Sigmoid colon (tissue), 7 donors: ENCODE measurements at places on chromosomes 3 and 15. TPM values are rescaled to one million over a fixed set of nuclear protein-coding genes. Genes with fewer than 3 reads are reported as not detected.

DNA sequence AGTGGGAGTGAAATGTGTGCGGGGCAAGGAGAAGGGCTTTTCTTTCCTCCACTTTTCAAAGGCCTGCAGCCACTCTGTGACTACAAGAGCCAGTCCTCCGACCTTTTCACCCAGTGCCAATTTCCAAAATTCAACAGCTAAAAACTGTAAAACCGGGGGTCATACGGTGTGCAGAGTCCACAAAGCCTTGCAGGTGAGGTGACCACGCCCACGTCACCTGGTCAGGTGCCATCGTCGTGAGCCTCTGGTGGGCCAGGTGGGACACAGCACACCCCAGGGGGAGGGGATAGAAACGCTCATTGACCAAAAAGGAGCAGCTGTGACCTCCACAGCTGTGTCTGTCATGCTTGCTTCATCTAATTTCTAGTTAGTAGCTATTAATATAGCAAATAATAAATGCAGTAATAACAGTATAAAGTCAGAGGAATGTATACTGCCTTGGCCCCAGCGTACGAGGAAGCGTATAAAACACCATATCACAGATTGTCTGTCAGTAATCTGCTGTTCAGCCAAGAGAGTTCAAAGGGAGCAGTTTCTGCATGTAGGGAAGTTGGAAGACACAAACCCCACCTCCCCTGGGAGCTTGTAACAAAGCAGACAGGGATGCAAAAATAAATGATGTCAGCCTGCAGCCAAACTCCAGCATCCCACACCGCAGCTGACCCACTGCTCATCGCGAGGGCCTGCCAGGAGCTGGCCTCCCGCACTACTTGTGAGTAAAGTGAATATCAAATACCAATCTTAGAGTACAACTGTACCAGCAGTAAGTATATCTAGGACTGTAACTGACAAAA, 86.7 kb downstream of the VGLL4 start:
- peak; percentile 83 for DNase-seq

DNA sequence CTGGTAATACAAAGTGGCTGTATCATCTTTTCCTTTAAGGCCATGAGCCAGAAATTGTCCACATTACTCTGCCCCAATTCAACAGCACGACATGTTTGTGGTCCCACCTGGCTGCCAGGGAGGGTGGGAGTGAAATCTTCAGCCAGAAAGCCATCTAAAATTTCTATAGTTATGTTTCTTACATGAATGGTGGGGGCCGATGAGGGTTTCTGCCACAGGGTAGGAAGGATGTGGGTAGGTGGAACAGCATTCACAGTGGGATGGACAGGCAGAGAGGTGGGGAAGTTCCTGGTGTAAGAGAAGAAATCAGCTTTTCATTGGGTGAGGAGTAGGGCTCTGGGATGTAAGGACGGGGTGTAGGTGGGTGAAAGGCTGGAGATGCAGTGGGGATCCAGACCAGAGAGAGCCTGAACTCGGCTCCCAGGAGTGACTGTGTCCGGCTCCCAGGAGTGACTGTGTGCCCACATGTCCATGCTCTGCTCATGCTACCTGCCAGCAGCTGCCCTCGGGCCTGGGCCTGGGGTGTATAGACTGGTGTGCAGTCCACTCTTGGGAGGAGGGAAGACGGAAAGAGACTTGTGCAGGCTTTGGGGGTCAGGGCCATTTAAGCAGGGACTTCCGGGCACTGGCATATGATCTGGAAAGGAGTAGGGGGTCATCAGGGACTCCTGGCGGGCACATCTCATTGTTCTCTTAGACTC, 3.8 kb upstream of the FBLN2 start:
- no peak for DNase-seq

DNA sequence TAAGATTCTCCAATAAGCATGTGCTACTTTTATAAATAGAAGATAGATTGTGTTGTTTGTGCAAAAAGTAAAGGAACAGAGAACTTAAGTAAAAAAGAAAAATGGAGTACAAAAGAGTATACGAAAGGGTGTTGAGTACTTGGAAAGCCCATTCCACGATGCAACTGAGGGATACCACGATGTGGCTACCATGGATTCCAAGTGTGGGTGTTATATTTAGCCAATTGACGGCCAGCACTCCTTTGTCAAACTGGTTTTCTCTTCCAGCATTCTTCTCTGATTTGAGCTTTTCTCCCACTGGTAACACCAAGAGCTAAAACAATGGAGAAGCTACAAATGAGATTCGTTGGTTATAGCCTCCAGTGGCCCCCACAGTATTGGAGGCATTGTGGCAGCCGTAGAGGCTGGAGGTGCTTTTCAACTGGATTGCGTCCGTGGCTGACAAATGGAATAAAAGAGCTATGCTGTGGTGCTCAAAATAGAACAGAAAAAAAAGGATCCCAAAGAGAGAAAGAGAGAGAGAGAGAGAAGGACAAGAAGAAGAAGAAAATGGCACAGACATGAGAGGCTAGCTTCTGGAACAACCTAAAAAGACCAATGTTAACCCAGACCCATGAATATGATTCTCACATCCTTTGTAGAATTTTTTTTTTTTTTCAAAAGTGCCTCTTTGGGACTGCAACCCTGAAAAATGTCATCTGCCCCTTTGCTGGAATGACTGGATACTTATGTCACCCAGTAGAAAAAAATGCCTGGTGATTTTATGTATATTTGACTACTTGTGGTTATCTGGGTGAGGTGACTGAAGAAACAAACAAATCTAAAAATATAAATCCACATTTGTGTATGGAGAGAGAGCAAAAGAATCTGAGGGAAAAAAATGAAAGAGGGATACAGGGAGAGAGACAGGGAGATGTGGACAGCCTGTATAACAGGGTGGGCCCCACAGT, 345.1 kb downstream of the RORA start:
- no peak for DNase-seq

- no peak for DNase-seq
Measured at GRCh38 chr3:64318001-64318400, 92.7 kb upstream of the PRICKLE2 start.

GRCh38 chr3:101050046-101050445, 56.8 kb upstream of the ABI3BP start:
- DNase-seq: no peak

CXCR6 gene
- total RNA-seq: 0.36 TPM

KIF7 gene
- 6.2 TPM for total RNA-seq

MUC13 gene
- not detected for total RNA-seq

SKOR1 gene
- not detected for total RNA-seq

DNA sequence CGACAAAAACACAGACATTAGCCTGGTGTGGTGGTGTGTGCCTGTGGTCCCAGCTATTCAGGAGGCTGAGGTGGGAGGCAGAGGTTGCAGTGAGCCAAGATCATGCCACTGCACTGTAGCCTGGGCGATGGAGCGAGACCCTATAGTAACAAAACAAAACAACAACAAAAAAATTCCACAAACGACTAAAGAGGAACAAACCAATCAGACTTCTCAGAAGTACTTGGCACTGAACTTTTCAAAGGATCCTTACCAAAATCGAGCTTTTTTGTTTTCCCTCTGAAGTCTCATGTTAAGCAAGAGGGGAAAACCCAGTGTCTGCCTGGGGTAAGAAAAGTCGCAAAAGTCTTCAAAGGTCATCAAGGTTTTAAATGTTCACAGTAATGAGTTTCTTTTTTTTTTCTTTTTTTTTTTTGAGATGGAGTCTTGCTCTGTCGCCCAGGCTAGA, 30.1 kb upstream of the TFRC start:
- no peak for DNase-seq

- no peak for DNase-seq
Measured at GRCh38 chr3:50486219-50486888, 17.1 kb downstream of the CACNA2D2 start.

P2RY1 gene
- 24.6 TPM for total RNA-seq

ABTB1 gene
- total RNA-seq: 38.9 TPM

- peak; percentile 47 for DNase-seq
Measured at GRCh38 chr3:123281929-123282328, 80.2 kb downstream of the SEC22A start.

- DNase-seq: peak; percentile 93
Measured at GRCh38 chr3:12556690-12557472, at the start of gene MKRN2. Gene MKRN2, plus strand, starts transcription at chr3:12557087. Its CDS starts 64 bp downstream, at chr3:12557151.

- no peak for DNase-seq
Measured at GRCh38 chr15:50275091-50275490, 9.6 kb upstream of the HDC start.

GRCh38 chr15:68378595-68378994, 53.4 kb downstream of the ITGA11 start:
- DNase-seq: peak; percentile 17

GRCh38 chr15:48560321-48561051, 85.0 kb downstream of the FBN1 start:
- no peak for DNase-seq

DNA sequence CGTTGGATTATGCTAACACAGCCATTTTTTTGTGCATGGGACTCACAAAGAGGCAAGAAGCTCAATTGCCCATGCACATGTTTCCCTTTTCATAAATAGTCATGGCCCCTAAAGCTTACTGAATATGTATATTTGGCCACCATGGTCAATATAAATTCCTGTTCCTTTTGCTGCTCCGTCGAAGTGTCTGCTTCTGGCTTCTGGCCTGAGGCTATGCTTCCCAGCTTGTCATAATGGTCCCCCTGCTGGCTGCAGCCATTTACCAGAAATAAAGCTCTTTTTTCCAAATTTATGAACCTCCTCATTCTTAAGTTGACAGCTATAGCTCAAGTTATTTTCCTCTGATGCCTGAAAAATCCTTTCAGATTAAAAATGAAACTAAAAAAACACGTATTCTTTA, 602.1 kb downstream of the VGLL3 start:
- no peak for DNase-seq

DNA sequence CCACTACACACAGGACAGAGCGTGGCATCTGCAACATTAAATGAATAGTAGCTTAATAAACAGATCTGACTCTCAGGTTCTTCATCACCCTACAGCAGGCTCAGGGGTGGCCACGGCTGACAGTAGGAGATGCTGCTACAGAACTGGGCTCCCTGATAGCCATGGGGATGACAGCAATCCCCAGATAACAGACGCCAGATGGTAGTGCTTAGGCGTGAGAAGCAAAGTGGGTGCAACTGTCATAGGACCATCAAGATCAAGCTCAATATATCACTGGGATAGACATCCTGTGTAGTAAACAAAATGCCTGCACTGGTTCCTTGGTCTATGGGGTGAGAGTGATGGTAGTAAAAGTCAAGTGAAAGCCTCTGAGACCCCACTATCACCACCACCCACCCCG, 2.6 kb upstream of the TPRA1 start:
- DNase-seq: no peak

DNA sequence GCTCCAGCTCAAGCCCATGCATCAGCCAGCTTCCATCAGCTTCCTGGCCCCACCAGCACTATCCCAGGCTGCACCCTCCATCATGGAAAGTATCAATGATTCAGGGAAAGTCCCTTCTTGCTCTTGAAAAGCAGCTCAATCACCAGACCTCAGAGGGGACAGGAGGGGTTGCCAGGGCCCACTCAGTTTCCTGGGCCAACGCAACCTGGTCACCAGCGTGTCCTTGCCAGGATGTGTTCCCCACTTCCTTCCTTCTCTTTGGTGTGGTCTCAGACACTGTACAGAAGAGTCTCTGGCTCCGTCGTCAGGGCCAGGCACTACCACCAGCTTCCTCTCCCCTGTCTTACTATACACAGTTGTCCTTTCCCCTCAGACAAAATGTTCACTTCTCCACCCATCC, 3.0 kb downstream of the HDC start:
- no peak for DNase-seq

DNA sequence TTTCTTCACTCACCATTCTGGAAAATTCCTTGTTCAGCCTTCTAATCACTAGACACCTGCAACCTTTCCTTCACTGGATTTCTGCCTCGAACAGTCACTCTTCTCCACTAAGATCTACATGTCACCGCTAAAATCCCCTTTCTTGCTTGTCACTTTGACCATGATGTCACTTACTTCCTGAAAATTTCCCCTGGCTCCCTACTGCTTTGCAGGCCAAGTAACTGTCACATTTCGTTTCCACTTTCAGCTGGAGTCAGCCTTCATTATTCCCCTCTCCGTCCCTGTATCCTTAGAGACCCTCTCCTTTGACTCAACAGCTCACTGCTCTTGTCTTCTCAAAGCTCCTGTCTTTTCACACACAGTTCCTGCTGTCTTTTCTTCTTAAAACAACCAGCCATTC, 15.9 kb downstream of the CHL1 start:
- DNase-seq: no peak

- DNase-seq: no peak
Measured at GRCh38 chr3:131849616-131850015, 185.2 kb downstream of the CPNE4 start.

- DNase-seq: no peak
Measured at GRCh38 chr3:104903064-104903463, 463.6 kb upstream of the ALCAM start.

CLPX gene
- 71.4 TPM for total RNA-seq

GRCh38 chr3:54671511-54671910, 256.3 kb downstream of the LRTM1 start:
- no peak for DNase-seq

GRCh38 chr3:173502983-173503568, 105.5 kb downstream of the NLGN1 start:
- no peak for DNase-seq

DNA sequence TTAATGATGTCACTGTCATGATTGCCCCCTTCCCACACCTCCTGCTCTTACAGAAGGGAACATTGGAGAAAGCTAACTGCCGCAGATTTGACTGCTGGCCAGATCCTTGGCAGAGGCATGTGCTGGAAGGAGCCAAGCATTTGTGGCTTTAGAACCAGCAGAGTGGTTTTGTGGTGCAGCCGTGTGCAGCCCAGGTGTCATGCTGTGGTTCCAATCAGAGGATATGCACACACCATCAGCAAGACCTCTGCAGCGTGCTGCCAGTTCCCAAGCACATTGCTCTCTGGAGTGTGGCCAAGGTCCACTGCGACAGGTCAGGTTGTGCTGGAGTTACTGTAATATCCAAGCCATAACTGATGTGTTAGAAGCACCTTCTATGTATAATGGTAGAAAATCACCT, 61.6 kb downstream of the OTOL1 start:
- no peak for DNase-seq

DNA sequence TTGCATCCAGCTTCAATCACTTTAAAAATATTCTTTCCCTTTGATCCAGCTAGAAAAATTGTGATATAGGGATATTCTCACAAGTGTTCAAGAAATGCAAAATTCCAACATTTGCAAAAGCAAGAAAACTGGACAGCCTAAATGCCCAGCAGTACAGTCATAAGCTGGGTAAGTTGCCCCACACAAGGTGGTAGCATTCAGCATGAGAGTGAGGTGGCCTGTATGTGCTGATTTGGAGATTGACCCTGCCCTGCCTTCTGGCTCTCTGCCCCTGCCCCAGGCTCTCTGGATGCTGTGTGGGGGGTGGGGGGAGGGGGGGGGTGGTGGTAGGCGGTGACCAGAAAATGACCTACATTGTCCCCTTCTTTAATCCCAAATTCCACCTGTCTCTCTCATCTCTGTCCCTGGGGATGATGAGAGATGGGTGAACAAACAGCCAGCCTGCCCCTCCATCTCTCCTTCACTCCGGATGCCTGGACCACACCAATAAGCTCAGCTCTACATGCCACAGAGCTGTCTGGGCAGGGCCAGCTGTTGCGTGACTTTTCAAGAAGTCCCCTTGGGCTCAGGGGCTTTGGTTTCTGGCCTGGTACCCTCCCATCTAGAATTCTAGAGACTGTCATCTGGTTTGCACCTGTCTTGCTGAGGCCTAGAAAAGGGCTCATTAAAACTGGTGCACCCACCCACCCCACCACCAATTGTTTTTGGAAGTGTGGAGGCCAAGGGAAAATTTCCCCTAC, 42.2 kb downstream of the SLC28A1 start:
- DNase-seq: peak; percentile 35

- no peak for DNase-seq
Measured at GRCh38 chr15:27059610-27060202, 88.7 kb downstream of the GABRG3 start.

UROC1 gene
- total RNA-seq: not detected
